ENCODE measurements at places on chromosomes 11 and 22. TPM values are rescaled to one million over a fixed set of nuclear protein-coding genes. Genes with fewer than 3 reads are reported as not detected.

DNA sequence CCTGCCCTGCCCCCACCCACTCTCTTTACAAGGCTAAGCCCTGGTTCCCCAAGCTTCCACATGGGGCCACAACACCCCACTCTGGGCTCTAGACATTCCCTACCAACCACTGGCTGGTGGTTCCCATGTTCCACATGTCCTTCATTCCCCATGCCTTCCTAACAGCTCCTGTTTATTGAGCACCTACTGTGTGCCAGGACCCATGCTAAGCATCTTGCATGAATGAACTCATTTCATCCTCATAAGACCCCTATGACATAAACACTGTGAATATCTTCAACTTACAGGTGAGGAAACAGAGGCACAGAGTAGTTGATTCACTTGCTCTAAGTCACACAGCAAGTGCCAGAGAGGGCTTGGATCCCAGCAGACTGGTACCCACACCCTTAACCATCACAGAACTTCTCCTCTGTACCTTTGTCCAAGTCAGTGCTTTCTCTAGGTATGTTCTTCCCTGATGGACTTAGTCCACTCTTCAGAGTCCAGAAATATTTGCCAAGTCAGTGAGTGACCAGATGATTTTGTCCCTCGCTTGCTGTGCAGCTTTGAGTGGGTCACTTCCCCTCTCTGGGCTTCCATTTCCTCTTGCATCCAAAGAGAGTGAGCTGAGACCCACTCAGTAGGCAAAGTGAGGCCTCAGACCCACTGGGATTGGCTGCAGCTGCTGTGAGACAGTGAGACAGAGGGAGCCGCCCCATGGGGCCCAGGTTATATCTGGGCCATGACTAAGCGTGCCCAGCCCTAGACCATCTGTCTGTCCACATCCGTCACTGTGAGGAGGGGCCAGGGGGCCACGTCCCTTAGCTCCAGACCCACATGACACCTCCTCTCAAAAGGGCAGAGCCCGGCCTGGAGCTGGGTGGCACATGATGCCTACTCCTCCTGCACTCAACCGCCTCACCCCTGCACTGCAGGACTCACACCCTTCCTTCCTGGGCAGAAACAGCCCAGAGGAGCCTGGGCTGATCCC is 132.4 kb downstream of the MN1 start:
- peak; percentile 80 for ATAC-seq

DNA sequence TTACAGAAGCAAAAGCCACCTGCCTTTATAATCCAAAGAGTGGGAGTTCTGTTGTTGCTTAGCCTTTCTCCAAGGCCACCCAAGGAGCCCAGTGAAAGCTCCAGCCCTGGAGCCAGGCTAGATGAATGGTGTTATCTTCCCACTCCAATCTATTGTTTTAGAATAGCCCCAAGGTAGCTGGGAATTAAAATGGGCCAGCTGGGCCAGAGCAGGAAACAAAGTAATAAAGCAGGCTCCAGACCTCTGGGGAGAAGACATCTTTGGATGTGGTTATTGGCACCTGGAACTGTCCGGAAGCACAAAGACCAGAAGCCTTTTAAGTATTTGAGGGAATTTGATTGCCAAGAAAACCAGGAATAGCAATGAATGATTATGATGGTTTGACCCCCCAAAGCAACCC is 8.8 kb downstream of the C11orf96 start:
- no peak for ATAC-seq

Gene NLRP14
- not detected for total RNA-seq

DNA sequence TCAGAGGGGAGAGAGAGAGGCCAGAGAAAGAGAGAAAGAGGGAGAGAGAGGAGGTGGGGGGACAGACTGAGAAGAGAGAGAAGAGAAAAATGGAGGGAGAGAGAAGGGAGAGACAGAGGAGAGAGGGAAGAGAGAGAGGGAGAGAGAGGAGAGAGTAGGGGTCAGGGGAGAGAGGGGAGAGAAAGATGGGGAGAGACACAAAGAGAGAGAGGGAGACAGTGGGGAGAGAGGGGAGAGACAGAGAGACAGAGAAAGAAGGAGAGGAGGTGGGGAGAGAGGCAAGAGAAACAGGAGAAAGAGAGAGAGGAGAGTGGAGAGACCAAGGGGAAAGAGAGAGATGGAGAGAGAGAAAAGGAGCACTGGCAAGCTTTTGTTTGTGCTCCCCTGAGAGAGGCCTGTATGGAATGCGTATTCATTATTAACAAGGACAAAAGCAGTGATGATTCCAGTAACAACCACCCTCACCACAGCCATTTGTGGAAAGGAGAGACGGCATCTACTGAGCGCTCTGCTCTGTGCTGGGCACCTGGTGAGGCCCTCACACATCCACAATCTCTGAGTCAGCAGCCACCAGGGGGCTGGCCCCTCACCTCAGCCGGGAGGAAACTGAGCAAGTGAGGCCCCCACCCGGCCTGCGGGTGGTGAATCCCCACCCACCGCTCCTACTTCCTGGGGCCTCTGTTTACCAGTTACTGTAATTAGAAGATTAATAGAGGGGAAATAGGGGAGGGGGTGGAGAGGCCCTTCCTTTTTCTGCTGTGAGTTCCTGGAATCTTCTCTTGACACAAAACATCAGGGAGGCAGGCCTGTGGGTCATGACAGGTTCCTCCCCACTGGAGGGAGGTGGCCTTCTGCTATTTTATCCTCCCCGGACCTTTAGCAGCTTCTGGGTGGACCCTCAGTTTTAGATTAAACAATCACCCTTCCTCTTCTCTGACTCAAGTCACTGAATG is 14.6 kb upstream of the MIAT start:
- ATAC-seq, result no peak

Gene CHRM4
- total RNA-seq, result 0.12 TPM

DNA sequence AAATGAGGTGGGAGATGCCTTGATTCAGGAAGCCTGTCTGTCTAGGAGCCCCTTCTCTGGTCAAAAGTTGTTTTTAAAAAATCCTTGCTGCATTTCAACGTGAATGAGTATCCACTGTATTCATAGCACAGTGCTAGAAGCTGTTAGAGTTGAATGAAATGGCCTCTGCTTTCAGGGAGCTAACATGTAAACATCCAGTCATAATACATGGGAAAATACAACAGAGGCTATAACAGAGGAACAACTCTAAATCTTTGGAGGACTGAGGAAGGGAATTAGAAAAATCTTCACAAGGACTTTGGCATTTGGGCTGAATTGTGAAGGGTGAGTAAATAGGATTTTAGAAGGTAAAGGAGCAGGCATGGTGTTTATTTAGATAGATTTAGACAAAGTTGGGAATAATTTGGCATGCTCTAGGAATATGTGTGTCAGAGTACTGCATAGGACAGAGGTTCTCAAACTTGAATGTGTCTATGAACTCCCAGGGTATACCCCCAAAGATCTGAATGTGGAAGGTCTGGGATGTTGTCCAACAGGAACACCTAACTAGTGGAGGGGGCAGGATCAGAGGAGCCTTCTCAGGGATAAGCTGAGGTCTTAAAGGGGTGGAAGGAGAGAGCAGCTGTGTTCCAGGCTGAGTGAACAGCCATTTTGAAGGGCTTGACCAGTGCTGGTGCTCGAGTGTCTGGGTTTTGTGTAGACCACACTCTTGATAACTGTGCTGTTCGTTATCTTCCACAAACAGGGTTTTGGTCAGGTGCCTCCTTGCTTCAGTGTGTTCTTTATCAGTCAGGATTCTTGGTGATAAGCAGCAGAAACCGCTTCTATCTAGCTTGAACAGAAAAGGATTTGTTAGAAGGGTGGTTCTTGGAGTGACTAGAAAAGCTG is 12.7 kb downstream of the SREBF2 start:
- ATAC-seq, result no peak

DNA sequence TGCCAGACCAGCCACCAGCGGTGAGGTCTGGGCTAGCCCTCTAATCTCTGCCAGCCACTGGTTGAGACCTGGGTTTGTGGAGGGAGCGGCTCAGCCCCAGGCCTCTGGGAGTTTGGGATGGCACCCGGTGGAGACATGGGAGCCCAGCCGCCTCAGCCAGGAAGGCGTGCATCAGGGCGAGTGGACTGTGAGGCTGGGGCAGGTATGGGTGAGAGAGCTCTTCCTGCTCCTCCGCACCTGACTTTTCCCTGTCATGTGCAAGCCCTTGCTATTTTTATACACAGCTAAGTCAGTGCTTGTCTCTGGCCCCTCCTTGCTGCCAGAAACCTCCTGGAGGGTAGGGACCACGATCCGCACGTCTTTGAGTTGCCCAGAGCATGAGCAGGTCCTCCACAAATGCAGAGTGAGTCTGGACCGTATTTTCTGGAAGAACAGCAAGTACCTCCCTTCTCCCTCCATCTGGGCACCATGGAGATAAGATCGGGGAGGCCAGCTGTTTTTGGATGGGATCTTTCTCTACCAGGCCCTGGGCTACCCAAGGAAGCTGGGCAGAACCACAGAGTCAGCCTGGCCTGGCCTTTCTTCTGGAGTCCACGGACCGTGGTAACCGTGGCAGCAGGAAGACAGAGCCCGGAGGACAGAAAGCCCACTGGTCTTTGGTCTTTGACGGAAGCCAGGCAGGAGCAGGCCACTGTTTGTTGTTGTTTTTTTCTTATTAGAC is 53.3 kb downstream of the IGLL1 start:
- no peak for ATAC-seq

DNA sequence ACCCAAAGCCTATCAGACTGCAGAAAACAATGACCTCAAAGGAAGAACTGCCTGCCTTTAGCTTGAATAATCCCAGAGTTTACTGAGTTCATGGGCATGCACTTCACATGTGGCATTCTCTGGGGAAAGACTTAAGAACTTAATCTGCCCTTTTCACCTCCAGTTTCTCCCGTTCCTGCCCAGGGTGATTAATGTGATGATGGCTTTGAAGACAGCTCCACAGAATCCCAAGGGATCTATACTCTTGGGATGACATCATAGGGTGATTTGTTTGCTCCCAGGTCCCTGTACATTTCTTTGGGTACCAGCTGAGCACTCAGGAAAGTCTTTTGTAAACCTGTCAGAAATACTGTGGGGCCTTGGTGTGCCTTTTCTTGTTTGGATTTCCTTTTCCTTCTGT is 14.0 kb downstream of the FJX1 start:
- no peak for ATAC-seq

GRCh38 chr11:67120456-67120855 is 1.4 kb downstream of the KDM2A start:
- no peak for ATAC-seq

DNA sequence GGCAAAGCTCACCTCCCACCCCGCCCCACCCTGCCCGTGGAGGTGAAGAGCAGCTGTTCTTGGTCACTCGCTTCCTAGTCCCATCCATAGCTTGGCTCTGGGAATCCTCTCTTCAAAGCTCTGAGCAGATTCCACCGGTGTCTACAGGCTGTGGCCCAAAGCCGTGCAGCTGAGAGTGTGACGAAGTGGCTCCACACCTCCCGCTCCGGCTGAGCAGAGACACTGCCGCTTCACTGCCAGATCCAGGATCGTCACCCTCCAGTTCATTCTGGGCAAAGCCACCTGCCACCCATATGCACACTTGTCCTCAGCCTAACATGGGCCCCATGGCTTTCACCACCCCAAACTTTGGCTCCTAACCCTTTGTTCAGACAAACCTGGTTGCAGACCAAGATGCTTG is 532.9 kb upstream of the B3GAT1 start:
- ATAC-seq, result no peak

Gene SLC22A9
- total RNA-seq, result not detected

GRCh38 chr22:32760815-32761214 is 40.7 kb upstream of the TIMP3 start:
- ATAC-seq, result peak; percentile 45

- no peak for ATAC-seq
These were observed 16.8 kb upstream of the TSPAN18 start for GRCh38 chr11:44709966-44710365.

Gene CD3E
- total RNA-seq, result 1.2 TPM

Gene DBX1
- total RNA-seq, result not detected

DNA sequence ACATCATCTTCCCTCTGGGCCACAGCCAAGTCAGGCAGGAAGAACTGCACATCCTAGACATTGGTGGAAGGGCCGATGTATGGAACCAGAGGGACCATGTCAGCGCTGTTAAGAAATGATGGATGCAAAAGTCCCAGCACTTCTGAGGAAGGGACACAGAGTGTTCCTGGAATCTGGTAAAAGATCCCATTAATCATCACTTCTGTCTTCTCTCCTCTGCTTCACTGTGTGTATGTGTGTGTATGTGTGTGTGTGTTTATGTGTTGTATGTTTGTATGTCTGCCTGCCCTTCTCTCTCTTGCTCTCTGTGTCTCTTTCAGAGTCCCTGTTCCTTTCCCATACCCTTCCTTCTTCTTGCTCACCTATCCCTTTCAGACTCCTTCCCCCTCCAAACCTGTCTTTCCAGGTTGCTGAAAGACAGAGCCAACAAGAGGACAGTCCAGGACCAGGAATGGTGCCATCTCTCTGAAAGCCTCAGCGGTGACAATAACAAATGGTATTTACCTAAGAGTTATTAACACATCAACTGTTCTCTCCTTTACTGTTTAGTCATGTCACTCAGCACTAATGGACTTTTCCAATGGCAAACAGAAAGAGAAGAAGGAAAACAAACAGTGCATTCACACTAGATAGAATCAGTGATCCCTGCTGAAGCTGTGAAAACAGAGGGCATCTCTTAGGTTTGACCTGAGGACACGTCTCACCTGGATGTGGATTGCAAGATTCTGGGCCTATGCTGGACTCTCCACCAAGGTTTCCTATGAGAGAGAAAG is 47.1 kb downstream of the EHF start:
- ATAC-seq, result peak; percentile 82
